Central memory CD4-positive, alpha-beta T cell (primary cell): ENCODE measurements at places on chromosomes 6 and 20.

DNA sequence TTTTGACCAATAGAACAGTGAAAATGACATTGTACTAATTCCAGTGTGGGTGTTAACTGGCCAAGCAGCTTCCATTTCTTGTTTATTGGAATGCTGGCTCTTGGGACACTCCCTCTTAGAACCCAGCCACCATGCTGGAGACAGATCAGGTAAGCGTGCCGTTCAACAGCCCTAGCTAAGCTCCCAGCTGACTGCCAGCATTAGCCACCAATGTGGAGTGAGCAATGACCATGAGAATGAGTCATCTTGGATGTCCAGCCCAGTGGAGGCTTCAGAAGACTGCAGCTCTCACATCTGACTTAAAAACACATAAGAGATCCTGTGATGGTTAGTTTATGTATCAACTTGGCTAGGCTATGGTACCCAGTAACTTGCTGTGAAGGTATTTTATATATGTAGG is 3.0 kb upstream of the LINC00237 start:
- no peak for DNase-seq

DNA sequence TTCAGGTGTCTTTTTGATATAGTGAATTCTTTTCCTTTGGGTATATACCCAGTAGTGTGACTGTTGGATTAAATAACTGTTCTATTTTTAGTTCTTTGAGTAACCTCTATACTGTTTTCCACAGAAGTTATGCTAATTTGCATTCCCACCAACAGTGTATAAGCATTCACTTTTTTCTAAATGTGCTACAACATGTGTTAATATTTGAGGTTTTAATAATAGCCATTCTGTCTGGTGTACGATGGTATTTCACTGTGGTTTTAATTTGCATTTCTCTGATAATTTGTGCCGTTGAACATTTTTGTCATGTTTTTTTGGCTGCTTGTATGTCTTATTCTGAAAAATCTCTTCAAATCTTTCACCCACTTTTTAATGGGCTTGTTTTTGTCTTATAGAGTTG is 563.5 kb downstream of the GRIK2 start:
- no peak for DNase-seq

DNA sequence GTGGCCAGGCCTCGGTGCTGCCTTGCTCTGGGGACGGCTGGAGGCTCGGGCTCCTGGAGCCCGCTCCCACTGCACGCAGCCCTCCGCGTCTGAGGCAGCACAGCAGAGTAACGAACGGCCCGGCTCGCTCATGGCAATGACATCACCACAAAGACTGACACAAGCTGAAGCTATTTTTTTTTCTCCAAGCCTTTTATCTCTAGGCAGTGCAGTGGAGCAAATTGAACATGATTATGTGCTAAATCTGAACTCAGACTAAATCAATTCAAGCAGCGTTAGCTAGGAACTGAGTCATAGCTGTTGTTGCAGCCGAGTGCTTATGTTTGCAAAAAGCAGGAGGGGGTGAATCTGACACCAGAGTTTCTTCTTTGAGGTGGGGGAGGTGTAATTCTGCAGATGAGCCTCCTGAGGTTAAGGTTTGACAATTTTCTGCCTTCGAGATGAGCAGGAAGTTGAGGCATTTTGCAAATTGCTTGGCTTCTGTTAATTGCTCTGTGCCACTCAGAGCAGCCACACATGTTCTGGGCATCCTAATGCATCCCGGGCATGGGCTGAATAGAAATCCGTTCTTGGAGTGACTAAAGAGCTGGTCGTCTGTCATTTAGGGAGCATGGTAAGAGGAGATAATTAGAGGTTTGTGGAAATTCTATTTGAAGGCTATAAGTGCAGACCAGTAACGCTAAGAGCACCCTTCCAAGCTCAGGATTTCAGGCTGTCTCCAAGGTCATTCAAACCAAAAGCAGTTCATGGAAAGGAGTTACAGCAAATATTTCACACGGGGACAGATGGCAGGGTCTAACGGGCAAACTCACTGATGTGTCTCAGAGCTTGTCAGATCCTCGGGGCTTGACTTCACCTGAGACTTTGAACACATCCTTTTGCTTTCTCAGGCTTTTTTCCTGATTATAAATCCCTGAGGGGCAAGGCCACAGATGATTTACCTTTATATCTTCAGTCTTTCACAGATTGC is 155.1 kb upstream of the ENPP5 start:
- no peak for DNase-seq

DNA sequence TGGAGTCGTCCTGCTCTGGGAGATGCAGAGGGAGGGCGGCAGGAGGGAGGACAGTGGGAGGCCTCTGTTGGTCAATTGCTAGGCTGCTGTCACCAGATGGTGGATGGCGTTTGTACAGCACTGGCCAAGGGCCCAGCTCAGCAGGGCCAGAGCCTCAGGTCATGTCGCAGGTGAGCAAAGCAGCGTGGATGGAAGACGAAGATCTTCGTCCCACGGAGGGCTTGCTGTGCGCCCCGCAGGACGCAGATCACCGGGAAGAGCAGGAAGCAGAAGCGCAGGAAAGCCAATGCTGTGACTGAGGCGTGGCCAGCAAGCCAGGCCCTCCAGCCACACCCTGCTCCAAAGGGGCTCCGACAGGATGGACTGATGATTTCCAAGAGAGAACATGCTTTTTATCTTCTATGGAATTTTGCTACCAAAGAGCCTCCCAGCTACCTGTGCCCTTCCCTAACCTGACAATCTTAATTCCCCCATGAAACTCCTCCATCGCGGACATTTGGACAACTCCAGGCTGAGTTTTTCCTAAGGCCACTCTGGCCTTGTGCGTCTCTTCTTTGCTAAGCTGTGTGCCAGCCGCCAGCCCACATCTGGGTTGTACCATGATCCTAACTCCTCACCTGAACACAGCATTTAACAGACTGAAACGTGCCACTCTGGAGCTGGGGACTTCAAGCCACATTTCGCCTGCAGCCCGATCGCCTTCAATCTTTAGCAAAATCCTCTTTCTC is 3.5 kb upstream of the SLCO4A1 start:
- DNase-seq: no peak

GRCh38 chr20:62577490-62577836 is 64.8 kb upstream of the SLCO4A1 start:
- no peak for DNase-seq

GRCh38 chr20:53413186-53413631 is 180.4 kb downstream of the ZNF217 start:
- peak; percentile 18 for DNase-seq

GRCh38 chr6:112360498-112360897 is 13.4 kb downstream of the RFPL4B start:
- no peak for DNase-seq

DNA sequence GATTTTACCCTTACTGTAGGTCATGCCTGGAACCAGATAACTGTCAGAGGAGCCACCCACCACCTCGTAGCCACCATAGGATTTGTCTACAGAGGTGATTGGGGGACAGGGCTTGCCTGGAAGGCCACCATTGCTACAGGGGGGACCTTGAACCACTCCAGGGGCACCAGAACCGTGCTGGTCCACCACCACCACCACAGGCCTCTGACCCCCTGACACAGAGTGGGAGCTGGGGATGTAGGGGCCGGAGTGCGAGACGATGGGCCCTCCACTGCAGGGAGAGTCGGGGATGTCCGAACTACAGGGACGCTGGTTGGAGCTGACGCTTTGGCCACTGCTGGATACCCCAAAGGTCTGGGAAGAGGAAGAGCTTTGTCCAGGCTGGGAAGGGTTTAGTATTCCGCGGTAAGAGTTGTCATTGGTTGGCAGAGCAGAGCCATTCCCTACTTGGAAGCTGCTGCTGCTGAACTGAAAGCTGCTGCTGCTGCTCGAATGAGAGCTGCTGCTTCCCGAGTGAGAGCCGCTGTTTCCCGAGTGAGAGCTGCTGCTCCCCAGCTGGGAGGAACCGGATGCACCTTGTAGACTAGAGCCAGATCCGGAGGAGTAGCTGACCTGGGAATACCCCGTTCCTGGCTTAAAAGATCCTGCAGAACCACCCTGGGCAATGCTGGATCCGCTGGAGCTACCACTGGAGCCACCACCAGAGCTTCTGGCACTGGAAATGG is 2.2 kb downstream of the PSORS1C1 start:
- no peak for DNase-seq
